Stimulated activated CD4-positive, alpha-beta T cell treated with anti-CD3 and anti-CD28 coated beads, Interleukin-2, amount 100 ng/mL, for 24 hours (primary cell): ENCODE measurements at places on chromosomes 1 and 21.

- DNase-seq: no peak
These were observed 37.2 kb upstream of the TSPEAR start for GRCh38 chr21:44748621-44749020.

DNA sequence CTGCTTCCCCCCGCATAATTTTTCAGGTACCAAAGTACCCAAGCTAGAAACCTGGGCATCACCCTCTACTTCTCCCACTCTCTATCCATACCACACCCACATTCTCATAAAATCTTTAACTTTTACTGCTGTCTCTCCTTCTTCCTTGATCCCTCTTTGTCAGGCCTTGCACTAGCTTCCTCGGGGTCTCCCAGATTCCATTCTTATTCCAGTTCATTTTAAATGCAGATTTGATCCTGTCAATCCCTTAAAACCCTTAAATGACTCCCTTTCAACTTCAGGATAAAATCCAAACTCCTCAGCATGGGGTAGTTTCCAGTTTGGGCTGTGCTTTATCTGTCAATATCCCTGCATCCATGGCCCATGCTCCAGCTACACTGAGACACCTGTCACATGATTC, 343.5 kb downstream of the PBX1 start:
- DNase-seq: no peak

DNA sequence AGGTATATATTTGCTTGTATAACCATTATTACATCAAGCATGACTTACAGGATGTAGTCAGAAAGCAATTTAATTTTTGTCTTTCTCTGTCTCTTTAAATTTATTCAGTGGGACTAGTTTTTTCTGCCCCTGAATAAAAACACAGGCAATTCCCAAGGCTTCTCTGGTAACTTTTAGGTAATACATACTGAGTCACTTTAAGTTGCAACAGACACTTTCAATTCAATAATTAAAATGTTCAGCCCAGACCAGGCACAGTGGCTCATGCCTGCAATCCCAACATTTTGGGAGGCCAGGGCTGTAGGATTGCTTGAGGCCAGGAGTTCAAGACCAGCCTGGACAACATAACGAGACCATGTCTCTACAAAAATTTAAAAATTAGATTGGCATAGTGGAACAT, 12.3 kb downstream of the SLC44A3 start:
- no peak for DNase-seq

GRCh38 chr1:2176615-2177014, 18.0 kb downstream of the FAAP20 start:
- no peak for DNase-seq

DNA sequence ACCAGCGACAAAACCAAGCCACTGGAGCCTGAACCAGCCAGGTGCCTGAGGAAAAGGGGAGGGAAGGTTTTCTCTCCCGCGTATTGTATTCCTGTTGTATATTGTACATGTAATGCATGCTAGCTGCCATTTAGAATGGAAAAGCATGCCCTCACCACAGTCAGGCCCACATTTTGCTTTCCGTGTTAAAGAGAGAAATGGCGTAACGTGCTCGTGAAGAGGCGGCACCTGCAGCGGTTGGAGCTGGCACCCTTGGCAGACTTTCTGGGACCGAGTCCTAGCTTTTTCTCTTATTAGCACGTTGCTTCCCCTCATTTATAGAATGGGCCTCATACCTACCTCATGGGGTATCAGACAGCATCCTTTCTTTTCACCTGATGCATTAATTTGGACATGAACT, 135.3 kb upstream of the IRF2BP2 start:
- DNase-seq: no peak

GRCh38 chr1:11114966-11115365, 15.3 kb upstream of the EXOSC10 start:
- DNase-seq: no peak

DNA sequence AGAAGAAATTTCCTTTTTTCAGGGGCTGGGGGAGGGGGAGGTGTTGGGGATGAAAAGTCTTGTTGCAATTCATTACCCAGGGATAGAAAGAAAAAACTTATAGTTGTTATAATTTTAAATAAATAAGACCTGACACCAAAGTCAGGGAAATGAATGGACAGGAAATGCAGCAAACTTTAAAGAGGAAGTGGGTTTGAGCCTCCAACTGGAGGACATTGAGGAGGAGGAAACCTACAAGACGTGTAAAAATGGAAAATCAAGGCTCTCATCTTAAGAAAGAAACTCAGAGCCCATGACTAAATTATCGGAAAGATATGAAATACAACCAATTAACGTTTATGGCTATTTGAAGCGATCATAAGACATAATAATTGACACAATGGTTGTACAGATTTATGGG, 54.4 kb downstream of the NIBAN1 start:
- no peak for DNase-seq

DNA sequence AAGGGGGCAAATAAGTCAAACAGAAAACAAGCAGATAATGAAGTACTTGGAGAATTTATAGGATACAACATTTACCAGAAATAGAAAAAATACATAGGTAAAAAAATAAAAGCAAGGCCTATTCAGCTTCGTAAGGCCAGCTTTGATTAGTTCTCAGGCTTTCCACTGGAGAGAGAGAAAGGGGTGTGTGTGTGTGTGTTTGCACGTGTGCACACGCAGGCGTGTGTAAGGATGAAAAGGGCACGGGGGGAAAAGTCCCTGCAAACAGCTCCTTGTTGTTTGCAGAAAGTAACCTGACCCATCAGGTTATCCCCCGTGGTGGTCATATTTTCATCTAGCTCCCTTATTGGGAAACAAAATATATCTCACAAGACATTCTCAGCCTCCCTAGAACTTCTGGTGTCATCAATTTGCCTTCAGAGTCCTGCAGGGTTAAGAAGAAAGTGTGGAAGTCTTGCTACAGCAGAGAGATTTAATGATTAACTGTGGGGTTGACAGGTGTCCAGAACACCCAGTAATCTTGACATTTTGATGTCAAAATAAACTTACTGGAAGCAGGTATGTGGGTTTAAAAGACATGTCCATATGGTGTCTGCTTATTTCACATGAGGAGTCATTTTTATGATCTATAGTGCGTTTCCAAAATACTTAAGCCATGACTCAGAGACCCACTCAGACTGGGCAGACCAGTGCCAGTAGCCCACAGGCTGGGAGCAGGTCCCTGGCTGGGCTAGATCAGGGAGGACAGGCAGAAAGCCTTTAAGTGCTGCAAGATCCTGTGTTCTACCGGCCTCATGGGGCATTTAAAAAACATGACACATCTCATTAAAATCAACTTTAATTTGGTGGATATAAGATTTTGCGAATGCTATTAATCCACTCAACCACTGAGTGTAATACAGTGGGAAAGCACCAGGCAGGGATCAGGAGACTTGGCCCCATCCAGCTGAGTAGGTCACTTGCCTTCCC, 487.6 kb upstream of the CAMK1G start:
- DNase-seq: no peak

DNA sequence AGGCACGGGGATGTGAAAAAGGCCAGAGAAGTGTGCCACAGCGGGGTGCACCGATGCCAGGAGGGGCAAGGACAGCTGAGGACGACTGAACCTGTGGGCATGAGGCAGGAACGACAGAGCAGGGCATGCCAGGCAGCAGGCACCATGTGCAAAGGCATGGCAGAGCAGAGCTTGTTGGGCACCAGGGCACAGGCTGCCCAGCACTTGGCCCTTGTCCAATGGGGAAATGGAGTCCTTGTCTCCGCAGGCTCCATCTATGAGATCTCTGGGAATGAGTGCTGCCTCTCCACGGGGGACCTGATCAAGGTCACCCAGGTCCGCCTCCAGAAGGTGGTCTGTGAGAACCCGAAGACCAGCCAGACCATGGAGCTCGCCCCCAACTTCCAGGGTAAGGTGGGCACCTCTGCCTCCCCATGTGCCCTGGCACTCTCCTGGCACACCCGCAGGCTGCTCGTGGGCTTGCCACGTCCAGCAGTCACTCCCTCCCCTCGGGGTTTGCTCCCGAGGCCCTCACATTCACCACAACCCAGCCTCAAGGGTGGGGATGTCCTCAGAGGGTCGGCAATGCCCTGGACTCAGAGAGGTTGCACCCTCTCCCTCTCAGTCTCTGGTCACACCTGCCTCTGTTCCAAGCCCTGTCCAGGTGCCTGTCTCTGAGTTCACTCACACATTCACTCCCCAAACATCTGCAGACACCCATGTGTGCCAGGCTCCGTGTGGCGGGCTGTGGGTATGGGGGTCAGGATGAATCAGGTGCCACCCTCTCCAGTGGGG, 4.2 kb downstream of the THEMIS2 start:
- no peak for DNase-seq

- no peak for DNase-seq
These were observed 1.0 kb downstream of the MANEAL start for GRCh38 chr1:37794372-37795339.

DNA sequence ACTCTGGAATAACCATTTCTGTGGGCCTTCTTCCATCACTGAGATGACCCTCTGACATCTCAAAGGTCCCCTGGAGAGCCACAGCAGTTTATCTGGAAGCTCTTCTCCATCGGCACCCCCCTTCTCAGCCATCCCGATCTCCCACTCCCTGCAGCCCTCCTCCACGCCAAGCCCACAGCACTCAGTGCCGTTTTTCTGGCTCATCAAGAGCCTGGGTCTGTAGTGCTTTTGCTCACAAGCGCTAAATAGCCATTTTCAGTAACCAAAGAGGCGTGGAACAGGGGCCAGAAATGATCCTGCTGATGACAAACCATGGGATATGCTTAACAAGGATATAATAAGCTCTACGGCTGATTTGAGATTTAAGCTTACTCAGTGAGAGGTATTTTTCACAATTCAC, 17.6 kb downstream of the SEC16B start:
- DNase-seq: no peak

DNA sequence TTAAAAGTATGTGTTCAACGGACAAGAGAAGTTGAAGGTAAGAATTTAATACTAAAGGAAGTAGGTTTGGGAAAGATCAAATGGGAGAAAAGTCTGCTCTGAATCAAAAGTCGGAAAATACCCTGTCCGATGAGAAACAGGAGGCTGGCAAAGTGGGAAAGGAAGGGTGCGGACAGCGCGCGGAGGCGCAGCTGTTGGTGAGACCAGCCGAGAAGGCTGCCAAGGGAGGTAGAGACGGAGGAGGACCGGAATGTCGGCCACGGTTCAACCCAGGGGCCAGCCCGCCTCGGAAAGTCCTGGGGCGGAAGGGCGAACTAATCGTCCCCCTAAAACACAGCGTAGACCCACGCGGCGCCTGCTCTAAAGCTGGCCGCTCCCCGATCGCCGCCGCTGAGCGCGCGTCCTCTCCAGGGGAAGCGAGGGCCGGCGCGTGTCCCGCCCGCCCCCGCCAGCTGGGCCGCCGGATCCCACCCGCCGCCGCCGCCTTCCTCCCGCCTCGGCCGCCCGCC, 639 bp upstream of the SPATA1 start:
- no peak for DNase-seq

DNA sequence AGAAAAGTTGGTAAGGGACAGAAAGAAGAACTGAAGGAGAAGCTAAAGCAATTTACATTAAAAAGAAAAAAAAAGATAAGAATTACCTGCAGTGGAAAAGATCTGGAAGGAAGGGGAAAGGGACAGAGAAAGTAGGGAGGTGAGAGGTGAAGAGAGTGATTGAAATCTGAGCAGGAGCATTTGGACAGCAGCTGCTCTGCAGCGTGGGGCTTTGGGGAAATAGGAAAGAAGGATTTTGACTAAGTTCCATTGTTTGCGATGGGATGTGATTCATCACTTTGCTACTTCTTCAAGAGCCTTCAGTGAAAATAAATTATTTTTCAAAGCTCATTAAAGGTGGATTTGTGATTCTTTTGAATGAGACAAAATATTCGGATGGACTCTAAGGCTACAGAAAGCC, 26.1 kb upstream of the NMNAT2 start:
- DNase-seq: no peak
